ENCODE measurements at places on chromosomes 4 and X. TPM values are rescaled to one million over a fixed set of nuclear protein-coding genes. Genes with fewer than 3 reads are reported as not detected.
A peak's percentile ranks its signal among the peaks of the same experiment; 100 is the strongest.

Gene MAGEC3
- total RNA-seq = 0.44 TPM

GRCh38 chr4:184024637-184025036 is 119.5 kb downstream of the STOX2 start:
- no peaks in the 10 kb centered on the region for H3K36me3 ChIP-seq
- no peak overlapping the region for H3K4me3 ChIP-seq
- no peaks in the 10 kb centered on the region for H3K4me1 ChIP-seq
- H3K27me3 ChIP-seq = no peaks in the 10 kb centered on the region
- no peak for DNase-seq

DNA sequence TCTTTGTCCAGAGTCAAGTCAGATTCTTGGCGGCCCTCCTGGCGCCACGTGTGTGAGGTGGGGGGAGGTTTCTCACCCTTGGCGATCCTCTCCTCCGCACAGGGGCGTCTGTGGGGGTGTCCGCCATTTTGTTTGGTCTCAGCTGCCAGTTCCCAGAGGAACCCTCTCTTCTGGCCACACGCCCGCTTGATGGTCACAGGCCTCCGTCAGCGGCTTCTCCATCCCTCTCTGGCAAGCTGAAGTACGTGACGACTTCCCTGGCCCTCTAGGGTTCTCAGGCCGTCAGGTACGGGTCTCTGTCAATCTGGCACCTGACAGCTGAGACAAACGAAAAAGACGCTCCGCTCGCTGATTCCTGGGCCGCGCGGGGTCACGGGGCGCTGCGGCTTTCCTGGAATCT is 272.6 kb downstream of the TRIML1 start:
- H3K4me3 ChIP-seq = peak overlapping the region; percentile 30
- no peak for DNase-seq
- H3K27ac ChIP-seq = peak overlapping the region; percentile 35
- no peaks in the 10 kb centered on the region for H3K36me3 ChIP-seq
- no peaks in the 10 kb centered on the region for H3K27me3 ChIP-seq

Gene MSANTD1
- 0.48 TPM for total RNA-seq

DNA sequence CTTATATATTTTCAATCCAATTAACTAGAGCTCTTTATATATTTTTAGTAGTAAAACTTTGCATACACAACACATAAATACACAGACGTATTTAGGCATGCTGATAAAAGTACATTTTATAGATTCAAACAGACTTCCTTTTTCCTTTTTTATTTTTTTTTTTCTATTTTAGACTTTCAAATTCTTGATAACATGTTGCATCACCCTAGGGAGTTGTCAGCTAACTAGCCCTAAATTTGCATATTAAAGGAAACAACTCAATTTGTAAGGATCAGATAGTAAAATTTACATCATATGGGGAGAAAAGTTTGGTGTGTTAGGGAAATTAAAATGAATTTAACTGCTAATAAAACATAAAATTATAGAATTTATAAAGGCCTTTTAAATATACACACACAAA is 47.4 kb upstream of the APOOL start:
- no peaks in the 10 kb centered on the region for H3K4me1 ChIP-seq
- no peak overlapping the region for H3K27ac ChIP-seq
- DNase-seq = no peak
- H3K27me3 ChIP-seq = no peaks in the 10 kb centered on the region
- H3K36me3 ChIP-seq = no peaks in the 10 kb centered on the region
- no peak overlapping the region for H3K4me3 ChIP-seq

- H3K4me1 ChIP-seq = no peaks in the 10 kb centered on the region
- H3K4me3 ChIP-seq = no peak overlapping the region
- DNase-seq = no peak
- no peaks in the 10 kb centered on the region for H3K36me3 ChIP-seq
Measured at GRCh38 chrX:65502618-65503017, 32.0 kb downstream of the LAS1L start.

Gene DHRSX
- total RNA-seq = 39.0 TPM

- H3K36me3 ChIP-seq = no peaks in the 10 kb centered on the region
- no peaks in the 10 kb centered on the region for H3K27me3 ChIP-seq
- no peaks in the 10 kb centered on the region for H3K4me1 ChIP-seq
- no peak overlapping the region for H3K27ac ChIP-seq
- no peak overlapping the region for H3K4me3 ChIP-seq
Measured at GRCh38 chr4:138475116-138475515, 233.0 kb upstream of the SLC7A11 start.

GRCh38 chrX:45009371-45010000 is 136.5 kb downstream of the KDM6A start:
- DNase-seq = no peak
- H3K4me1 ChIP-seq = no peaks in the 10 kb centered on the region
- no peak overlapping the region for H3K27ac ChIP-seq
- H3K27me3 ChIP-seq = no peaks in the 10 kb centered on the region
- no peaks in the 10 kb centered on the region for H3K36me3 ChIP-seq
- H3K4me3 ChIP-seq = no peak overlapping the region

DNA sequence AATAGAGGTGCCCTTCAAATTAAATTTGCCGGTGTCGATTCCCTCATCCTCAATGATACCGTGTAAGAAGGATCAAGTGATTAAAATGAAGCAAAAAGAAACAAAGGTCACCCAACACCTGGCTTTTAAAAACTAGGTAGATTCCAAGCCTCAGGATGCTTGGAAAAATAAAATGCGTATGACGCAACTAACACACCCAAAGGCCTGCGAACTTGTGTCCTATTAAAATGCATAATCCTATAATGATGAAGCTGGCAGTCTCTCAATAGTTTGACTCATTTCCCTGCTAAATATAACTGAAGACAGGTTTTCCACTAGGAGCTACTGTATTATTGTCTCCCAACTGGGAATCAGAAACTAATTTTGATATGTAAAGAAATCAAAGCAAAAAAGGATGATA is 263.2 kb downstream of the DHX15 start:
- no peaks in the 10 kb centered on the region for H3K36me3 ChIP-seq
- H3K27ac ChIP-seq = no peak overlapping the region
- no peak for DNase-seq
- no peaks in the 10 kb centered on the region for H3K4me1 ChIP-seq

DNA sequence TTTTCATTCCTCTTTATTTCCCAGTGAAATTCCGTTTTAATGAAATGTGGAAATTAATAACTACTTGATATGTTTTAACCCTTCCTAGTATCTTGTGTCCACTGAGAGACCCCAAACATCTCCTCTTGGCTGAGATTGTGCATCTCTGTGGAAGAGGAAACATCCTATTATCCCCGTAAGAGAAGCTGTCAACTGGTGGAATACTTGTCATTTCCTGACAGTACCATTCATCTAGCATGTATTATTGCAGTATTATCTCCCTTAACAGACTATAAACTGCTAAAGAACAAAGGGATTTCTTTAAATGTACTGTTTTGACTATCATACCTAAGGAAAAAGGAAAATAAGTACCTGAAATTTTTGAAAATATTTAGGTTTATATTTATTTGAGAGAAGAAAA is 277.3 kb upstream of the SLC7A11 start:
- no peak overlapping the region for H3K27ac ChIP-seq
- no peaks in the 10 kb centered on the region for H3K27me3 ChIP-seq
- no peaks in the 10 kb centered on the region for H3K36me3 ChIP-seq
- H3K4me1 ChIP-seq = no peaks in the 10 kb centered on the region
- DNase-seq = no peak

DNA sequence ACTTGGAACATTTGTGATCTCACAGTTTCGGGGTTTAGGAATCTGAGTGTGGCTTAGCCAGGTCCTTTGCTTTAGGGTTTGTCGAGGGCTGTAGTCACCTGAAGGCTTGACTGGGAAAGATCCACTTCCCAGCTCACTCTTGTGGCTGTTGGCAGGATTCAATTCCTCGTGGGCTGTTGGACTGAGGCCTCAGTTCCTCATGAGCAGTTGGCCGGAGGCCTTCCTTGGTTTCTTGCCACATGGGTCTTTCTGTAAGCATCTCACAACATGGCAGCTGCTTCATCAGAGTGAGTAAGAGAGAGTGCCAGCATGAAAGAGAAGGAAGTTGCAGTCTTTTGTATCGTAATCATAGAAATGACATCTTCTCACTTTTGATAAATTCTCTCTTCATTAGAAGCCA is 11.1 kb downstream of the TXLNG start:
- peak overlapping the region; percentile 12 for H3K27ac ChIP-seq
- no peaks in the 10 kb centered on the region for H3K27me3 ChIP-seq
- no peaks in the 10 kb centered on the region for H3K4me1 ChIP-seq

Gene LRIT3
- total RNA-seq = 0.59 TPM

DNA sequence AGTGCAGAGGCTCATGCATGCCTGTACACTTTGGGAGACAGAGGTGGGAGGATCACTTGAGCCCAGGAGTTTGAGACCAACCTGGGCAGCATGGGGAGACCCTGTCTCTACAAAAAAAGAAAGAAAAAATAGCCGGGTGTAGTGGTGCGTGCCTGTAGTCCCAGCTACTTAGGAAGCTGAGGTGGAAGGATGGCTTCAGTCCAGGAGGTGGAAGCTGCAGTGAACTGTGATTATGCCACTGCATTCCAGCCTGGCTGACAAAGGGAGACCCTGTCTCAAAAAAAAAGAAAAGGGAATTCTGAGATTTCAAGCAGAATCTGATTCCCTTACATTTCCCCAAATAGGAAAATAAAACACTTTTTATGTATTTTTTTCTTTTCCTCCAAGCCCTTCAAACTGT is 83.5 kb downstream of the SYNPO2 start:
- peaks cover 17% of the 10 kb centered on the region for H3K4me1 ChIP-seq
- H3K27me3 ChIP-seq = no peaks in the 10 kb centered on the region
- no peaks in the 10 kb centered on the region for H3K36me3 ChIP-seq
- H3K4me3 ChIP-seq = no peak overlapping the region
- H3K27ac ChIP-seq = peak overlapping the region; percentile 34
- no peak for DNase-seq

DNA sequence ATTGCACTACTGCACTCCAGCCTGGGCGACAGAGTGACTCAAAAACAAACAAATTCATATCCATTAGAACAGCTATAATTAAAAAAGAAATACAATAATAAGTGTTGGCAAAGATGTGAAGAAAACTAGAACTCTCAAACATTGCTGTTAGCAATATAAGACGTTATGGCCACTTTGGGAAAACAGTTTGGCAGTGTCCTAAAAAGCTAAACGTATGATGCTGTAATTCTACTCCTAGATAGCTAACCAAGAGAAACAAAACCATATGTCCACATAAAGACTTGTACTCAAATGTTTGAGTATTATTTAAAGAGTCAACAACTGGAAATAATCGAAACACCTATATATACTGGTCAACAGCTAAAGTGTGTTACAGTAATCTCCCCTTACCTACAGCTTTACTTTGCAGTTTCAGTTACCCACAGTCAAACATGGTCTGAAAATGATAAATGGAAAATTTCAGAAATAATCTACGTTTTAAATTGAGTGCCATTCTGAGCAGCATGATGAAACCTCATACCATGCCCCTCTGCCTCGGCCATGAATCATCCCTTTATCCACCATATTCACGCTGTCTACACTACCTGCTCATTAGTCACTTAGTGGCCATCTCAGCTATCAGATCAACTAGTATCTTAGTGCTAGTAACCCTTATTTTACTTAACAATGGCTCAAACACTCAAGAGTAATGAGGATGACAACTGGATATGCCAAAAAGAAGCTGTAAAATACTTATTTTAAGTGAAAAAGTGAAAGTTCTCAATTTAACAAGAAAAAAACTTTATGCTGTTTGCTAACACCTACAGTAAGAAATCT is 4.9 kb downstream of the ELF2 start:
- H3K4me3 ChIP-seq = no peak overlapping the region
- DNase-seq = no peak
- no peaks in the 10 kb centered on the region for H3K36me3 ChIP-seq
- no peak overlapping the region for H3K27ac ChIP-seq
